Fibroblast of skin of left quadriceps (primary cell): ENCODE measurements at places on chromosomes 5 and 9.
A peak's percentile ranks its signal among the peaks of the same experiment; 100 is the strongest.

GRCh38 chr5:97854871-97855762, 672.1 kb upstream of the RIOK2 start:
- DNase-seq: peak; percentile 44

- DNase-seq: no peak
Measured at GRCh38 chr5:153718713-153719112, 228.2 kb downstream of the GRIA1 start.

DNA sequence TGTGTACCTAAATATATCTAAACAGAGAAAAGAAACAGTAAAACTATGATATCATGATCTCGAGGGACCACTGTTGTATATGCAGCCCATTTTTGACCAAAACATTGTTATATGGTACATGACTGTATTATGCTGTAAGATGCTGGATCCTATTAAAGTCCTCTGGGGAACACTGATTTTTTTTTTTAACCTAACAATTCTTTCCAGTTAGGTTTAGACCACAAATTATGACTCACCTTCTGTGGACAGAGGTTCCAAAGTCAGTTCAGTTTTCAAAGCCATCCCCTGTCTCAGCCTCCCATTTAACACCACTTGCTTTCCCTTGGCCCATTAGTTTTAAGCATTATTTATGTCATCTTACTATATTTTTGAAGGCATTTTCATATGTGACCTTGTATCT, 27.1 kb downstream of the TRMO start:
- DNase-seq: peak; percentile 21

DNA sequence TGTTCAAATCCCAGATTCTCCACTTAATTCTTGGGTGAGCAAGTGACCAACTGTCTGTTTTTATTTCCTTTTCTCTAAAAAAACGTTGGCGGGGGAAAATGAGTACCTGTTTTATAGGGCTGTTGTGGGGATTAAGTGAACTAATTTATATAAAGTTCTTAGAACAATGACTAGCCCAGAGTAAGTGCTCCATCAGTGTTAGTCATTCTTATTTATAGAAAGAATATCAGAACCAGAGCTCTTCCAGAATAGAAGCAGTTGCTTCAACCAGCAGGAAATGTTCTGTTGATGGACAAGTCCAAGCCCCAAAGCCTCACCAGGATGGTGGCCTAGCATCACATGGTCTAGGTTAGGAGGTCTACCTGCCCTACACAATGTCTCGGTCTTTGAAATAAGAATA, 379.2 kb downstream of the ACTL7B start:
- DNase-seq: no peak

GRCh38 chr5:43020399-43020746, 19.7 kb downstream of the ANXA2R start:
- no peak for DNase-seq

DNA sequence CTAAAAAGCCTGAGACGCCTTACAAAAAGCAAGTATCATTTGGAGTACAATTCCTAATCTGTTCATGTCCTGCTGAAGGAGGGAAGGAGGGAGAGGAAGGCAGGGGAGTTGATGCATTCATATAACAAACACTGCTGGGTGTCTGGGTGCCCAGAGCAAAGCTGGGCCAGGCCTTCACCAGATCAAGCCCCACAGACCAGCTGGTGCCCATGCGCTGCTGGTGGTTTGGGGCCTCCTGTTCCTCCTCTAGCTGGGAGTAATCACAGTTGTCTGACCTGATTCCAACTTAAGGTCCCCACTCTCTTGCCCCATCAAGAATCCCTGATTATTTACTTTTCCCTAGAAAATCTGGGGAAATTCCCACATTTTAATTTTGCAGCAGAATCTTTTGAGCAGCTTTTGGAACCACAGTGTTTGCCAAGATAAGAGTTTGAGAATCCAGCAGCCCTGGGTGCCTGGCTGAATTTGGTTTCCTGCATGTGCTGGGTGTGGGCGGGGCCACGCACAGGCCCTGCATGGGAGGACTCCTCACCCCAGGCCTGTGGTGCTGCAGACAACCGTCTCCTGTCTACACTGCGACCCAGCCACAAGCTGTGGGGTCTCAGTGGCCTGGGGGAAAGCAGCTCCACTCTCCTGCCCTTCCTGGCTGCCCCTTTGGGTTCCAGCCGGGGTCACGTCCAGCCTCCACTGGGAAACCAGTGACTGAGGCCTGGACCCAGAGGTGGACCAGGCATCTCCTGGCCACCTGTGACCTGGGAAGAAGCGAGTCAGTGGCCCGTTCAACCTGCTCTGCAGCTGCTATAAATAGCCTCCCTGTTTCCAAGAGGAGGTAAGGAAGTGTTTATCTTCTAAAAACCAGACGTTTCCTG, 47.5 kb downstream of the NEURL1B start:
- no peak for DNase-seq

DNA sequence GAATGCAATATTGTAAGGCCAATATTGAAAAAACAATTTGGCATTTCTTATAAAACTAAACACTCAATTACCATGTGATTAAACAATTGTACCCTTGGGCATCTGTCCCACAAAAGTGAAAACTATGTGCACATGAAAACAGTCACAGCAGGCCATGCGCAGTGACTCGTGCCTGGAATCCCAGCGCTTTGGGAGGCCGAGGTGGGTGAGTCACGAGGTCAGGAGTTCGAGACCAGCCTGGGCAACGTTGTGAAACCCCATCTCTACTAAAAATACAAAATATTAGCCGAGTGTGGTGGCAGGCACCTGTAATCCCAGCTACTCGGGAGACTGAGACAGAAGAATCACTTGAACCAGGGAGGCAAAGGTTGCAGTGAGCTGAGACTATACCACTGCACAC, 343.7 kb downstream of the DMRTA1 start:
- no peak for DNase-seq

GRCh38 chr9:128082151-128082550, 14.1 kb downstream of the SLC25A25 start:
- DNase-seq: no peak
